SJCRH30 (cell line): ENCODE measurements at places on chromosomes 5 and 9. TPM values are rescaled to one million over a fixed set of nuclear protein-coding genes. Genes with fewer than 3 reads are reported as not detected.

DNA sequence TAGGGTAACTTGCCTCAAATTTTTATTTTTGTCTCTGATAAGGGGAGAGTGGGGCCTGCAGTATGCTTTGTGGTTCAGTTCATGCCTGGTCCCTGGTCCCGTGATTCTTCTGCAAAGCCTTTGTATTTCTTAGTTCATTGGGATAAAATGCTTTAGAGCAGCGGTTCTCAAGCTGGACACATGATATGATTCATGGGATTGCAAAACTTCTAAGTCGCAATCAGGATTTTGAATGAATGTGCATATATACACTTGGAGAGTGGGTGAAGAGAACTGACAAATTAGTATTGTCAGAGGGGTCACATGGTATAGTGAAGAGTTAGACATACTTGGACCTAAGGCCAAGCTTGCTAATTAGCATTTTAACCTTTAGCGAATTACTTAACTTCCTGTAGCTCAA lies 265.4 kb upstream of the KLF9 start:
- no peak for DNase-seq

DNA sequence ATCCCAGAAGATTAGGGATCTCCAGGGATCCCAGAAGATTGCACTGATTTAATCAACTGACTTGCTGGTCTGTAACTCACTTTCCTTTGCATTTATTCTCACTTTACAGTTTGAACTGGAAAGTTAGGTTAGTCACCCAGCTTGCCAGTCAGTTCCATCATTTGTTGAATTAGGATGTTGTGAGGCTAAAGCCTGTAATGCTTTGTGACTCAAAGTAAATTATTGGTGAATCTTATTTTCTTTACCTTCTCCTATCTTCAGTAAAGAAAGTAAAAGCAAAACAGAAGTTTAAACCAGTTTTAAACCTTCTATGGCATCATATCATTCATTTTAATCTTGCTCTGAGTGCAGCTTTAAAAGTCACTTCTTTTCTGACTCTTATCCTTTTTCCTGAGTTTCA lies 85.8 kb downstream of the SLC44A1 start:
- no peak for DNase-seq

DNA sequence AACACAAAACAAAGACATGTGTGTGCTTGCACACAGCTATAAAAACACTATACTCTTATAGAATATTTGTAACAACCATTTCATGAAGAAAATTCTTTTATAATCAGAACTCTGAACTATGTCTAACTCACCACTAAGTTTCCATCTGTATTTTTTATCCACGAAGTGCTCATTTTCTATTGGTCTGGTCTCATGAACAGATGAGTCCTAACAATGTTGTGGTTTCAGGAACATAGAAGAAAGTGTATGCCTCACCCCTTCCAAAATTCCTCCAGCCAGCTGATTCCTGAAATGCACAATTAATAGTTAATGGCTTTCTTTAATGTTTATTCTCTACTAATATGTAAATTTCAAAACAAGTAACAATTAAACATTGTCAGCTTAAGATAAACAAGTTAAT lies 325.3 kb upstream of the GRAMD2B start:
- no peak for DNase-seq

DNA sequence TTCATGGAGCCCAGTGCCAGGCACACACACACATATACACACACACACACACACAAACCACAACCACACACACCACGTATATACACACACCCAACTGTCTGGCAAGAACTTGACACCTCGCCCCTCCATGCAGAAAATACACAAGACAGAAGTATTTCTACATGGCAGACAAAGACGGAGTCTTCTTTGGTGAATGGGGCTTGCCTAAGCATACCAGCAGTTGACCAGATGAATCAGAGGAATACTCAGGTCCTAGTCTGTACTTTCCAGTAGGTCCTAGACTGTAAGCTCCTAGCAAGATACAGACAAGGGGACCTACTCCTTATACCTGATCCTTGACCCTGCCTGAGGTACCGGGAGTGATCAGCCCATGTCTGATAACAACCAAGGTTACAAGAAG lies 60.1 kb downstream of the SIL1 start:
- DNase-seq = no peak

Gene PCDHGA7
- 3.6 and 4.7 TPM in 2 replicates for total RNA-seq

- DNase-seq = no peak
Measured at GRCh38 chr9:135480940-135481310, 1.3 kb downstream of the PPP1R26 start.

Gene OBP2B
- total RNA-seq = not detected in 2 replicates

DNA sequence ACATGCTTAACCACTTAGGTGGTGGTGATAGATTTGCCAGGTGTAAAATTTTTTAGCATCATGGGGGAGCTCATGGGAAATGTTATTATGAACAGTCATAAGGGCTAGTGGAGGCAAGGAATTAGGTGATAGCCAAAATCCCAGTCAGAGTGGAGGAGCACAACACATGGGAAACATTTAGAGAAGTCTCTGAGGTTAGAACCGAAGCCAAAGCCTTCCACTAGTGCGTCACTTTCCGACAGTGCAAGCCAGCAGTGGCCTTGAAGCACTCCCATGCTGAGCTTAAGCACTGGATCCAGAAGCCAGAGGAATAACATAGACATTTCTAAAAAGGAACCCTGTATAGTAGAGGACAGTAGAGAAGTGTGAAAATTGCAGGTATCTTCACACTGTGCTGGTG lies 101.5 kb upstream of the SNX2 start:
- DNase-seq = no peak

Gene PCDHGA9
- total RNA-seq = 1.8 and 2.3 TPM in 2 replicates

- DNase-seq = no peak
Measured at GRCh38 chr9:106889061-106889590, 26.2 kb downstream of the ZNF462 start.

DNA sequence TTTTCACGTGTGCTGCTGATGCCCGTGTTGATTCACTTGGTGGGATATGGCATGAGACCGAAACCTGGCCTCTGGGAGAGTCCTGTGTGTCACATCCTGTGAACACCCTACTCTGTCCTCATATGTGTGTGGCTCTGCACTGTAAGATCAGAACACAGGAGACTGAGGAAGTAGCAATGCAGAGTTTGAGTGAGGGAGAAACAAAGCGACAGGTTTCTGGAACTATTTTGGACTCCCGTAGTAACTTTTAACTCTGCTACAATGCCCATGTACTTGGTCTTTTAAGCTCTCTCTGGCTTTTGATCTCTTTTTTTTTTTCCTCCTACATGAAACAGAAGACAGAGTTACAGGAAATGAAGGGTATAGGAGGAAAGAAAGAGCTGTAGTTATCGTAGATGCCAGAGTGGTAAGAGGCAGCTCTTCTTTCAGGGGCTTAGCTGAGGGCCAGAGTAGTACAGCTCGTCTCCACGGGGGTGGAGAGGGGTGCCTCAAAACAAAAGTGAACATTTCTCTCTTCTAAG lies 26.6 kb downstream of the GRAMD2B start:
- DNase-seq = peak; percentile 57

- no peak for DNase-seq
Measured at GRCh38 chr9:33380390-33381094, 21.8 kb downstream of the AQP7 start.

DNA sequence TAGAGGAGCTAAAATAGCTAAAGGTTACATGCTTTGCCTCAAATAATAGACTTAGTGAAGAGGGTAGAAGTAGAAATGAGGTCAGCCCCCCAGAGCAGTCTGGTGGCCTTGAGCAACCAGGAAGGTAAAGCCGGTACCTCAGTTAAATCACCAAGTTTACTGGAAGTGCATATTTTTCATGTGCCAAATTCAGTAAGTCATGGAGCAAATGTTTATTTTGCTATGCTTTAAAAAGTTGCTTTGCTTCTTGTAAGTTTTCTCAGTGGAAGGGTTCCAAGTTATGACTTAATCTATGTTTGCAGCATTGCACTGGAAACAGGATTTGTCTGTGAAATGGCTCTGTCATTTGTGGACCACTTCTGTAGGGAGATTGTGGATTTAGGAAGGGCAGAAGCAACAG lies 256.7 kb downstream of the ARRDC3 start:
- no peak for DNase-seq

DNA sequence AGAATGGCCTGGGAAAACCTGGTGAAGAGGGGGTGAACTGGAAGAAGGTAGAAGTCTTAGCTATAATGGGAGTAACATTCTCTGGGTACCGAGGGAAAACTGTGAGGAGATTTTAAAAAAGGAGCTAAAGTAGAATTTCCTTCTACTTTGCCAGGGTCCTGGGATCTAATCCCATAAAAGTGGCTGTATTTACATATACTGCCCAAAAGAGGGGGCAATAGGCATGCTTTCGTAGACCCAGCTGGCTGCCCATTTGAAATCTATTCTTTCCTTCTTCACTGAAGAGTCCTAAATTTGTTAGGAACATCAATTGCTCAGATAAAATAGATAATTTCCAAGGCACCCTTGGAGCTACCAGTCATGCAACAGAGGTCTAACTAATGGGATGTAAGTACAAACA lies 159.2 kb downstream of the CDC42SE2 start:
- peak; percentile 15 for DNase-seq

DNA sequence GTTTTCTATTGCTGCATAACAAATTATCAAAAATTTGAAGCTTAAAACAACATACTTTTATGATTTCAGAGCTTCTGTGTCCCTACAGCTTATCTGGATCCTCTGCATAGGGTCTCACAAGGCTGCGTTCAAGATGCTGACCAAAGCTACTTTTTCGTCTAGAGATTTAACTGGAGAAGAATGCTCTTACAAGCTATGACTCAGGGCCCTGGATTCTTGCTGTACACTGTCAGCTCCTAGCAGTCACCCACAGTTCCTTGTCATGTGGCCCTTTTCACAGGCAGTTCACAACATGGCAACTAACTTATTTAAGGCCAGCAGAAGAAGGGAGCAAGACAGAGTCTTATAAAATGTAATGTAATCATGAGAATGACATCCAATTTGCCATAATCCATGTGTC lies 70.8 kb upstream of the FAM174A start:
- DNase-seq = no peak

Gene EGFL7
- total RNA-seq = 0.71 and 0.81 TPM in 2 replicates

- DNase-seq = no peak
Measured at GRCh38 chr5:23930985-23931384, 423.6 kb downstream of the PRDM9 start.

Gene SPATA31D4
- total RNA-seq = not detected in 2 replicates

- DNase-seq = no peak
Measured at GRCh38 chr5:4081059-4081458, 485.4 kb downstream of the IRX1 start.

DNA sequence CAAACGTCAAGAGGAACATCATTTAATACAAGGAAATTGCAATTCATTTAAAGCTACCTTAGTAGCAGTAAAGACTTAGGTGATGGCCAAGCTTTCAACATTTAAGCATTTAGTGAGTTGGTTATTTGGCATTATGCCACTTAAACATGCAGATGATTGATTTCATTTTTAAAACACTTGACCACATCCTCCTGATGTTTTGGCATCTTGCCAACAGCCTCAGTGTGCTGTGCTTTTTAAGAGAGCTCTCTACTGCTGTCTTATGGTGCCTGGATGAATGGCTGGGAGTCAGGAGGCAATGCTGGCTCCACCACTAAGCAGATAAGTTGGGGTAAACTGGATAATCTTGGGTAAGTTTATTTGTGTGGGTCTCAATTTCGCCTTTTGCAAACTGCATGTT lies 364.5 kb downstream of the MAN2A1 start:
- peak; percentile 69 for DNase-seq

GRCh38 chr9:89361031-89361430 lies 42.7 kb downstream of the SECISBP2 start:
- DNase-seq = no peak

- no peak for DNase-seq
Measured at GRCh38 chr9:5510360-5510931, at the start of gene PDCD1LG2. PDCD1LG2 (plus strand) TSS chr9:5510531; CDS start chr9:5522547, 12,016 bp downstream.

GRCh38 chr9:34715639-34716215 lies 5.8 kb upstream of the CCL21 start:
- DNase-seq = no peak

DNA sequence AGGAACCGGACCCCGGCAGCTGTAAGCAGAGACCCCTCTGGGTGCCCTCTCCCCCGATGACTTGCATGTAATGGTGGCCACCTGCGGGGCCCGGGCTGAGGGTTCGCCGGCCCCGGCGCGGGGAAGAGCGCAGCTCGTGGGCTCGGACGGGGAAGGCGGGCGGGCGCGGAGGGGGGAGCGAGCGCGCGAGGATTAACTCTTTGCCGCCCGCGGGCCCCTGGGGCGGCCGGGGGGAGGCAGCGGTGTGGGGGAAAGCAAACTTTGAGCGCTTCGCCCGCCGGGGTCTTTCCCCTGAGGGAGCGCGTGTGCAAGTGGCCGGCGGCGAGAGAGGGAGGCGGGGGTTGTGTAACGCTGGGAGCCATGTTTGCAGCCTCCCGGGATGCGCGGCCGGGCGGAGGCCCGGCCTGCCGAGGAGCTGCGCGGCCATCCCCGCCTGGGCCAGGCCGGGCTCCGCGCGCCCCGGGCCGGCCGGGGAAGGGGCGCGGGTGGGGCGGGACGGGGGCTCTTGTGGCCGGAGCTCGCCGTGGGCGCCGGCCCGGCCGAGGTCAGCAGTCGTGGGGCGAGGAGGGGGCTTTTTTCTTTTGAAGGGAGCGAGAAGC lies 547 bp downstream of the ANP32B start:
- peak; percentile 70 for DNase-seq

Gene MELK
- total RNA-seq = 86.3 and 94.3 TPM in 2 replicates

Gene GPR150
- total RNA-seq = not detected in 2 replicates

DNA sequence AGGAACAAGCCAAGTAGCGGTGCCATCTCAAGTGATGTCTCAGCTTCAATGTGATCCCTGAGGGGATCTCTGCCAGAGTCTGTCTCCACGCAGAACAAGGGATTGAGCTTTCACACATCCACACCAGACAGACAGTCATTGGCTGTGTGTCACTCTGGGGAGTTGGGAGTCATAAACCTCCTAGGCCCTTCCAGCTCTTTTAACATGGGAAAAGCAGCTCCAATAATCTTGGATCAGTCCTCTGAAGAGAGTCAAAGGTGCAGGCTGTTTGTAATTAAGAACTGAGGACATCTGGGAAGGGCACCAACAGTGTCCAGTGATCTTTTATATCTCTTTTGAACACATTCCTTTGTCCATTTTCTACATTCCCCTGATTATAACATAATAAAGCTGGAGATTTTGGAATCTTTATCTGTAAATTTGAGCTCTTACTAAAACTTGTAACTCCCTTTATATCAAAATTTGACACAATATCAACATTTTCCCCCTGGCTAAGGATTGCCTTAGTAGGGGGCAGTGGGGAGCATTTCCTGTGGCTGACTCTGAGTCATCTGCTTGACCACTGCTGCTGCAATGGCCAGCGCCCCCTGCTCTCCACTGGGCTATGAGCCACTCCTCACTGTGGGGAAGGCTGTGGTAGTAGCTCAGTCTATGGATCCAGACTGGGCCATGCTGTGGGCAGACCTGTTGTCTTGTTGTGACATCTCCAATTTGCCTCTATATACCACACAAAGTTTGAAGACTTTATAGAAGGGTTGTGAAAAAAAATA lies 284.4 kb downstream of the OSTF1 start:
- no peak for DNase-seq

Gene NTRK2
- total RNA-seq = under 0.01 TPM in 1 of 2 replicates, not detected in the other
